Thymus (tissue), 14 donors: ENCODE measurements at places on chromosomes 13 and 19. TPM values are rescaled to one million over a fixed set of nuclear protein-coding genes. Genes with fewer than 3 reads are reported as not detected.

TNPO2 gene
- total RNA-seq, result 10.9 TPM

GRCh38 chr13:41563341-41563983 is 106.1 kb downstream of the RGCC start:
- no peak for DNase-seq

DNA sequence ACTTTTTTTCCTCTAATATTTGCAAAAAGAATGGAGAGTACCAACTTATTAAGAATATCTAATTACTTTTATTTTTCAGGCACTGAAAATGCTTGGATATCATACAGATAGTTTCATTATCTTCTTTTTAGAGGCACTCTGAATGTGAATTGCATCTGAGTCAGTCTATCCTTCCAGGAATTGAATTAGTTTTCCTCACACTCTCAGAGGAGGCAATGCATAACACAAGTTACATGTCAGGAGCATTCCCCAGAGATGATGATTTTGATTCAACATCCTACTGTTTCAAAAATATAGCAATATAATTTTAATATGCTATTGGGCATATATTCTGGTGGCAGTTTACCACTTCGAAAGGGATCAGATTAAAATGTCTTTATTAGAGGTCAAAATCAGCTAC is 1315.4 kb downstream of the PCDH9 start:
- no peak for DNase-seq

NLRP7 gene
- total RNA-seq, result 0.19 TPM

GRCh38 chr19:3838661-3839060 is 30.2 kb downstream of the ZFR2 start:
- no peak for DNase-seq

DNA sequence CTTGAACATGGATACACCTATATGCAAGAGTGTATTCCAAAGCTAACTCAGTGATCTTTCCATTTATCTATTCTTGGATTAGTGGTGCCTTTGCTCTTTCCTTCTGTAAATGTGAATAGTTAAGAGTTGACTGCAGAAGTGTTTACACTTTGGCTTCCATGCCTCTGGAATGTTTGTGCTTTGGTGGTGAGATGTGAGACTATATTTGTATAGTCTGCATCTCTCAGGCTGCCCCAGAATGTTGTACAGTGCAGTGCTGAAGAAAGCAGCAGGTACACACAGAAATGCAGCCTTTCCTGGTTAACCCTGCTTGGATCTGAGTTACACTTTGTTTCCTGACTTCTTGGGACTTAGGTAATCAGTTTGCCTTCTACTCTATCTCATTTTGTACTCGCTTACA is 90.2 kb downstream of the DNAJC15 start:
- no peak for DNase-seq

GRCh38 chr19:1488282-1488601 is 1.9 kb downstream of the PCSK4 start:
- no peak for DNase-seq

DNA sequence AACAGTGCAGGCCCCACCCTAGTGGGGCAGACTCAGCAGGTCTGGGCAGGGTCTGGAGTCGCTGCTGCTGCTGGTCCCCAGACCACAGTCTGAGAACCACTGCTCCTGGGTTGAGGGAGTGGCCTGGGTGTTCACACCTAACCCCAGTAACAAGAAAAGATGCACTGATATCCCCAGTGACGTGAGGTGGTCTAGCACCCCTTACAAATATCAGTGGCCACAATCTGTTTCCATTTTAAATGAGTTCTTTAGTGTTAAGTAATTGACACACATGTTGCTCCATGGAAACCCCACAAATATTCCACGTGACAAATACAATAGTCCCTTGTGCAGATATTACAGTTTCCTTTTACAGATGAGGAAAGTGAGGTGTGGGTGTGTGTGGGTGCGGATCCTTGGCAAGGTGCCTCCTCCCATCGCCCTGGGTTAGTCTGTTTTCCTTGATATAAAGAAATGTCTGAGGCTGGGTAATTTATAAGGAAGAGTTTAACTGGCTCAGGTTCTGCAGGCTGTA is 96.3 kb upstream of the GPR183 start:
- no peak for DNase-seq

APOC1 gene
- total RNA-seq, result 85.6 TPM

TEX26 gene
- total RNA-seq, result not detected

- no peak for DNase-seq
Observed at GRCh38 chr19:16309643-16310042, 15.0 kb upstream of the KLF2 start.

DNA sequence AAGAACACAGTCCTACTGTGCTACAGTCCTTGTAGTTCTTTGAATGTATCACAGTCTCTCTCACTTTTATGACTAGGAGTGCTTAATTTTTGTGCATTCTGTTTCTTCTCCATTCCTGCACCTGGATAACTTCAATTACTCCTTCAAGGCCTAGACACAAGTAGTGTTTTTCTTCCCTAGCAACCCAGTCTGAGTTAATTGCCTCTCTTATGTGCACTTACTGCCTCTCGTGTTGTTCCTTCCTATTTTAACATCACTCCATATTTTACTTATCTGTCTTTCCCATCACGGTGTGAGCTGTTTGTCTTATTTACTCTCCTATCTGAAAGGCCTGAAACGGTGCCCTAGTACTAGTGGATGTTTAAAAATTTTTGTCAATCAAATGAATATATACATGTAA is 101.5 kb downstream of the HS6ST3 start:
- no peak for DNase-seq

DNA sequence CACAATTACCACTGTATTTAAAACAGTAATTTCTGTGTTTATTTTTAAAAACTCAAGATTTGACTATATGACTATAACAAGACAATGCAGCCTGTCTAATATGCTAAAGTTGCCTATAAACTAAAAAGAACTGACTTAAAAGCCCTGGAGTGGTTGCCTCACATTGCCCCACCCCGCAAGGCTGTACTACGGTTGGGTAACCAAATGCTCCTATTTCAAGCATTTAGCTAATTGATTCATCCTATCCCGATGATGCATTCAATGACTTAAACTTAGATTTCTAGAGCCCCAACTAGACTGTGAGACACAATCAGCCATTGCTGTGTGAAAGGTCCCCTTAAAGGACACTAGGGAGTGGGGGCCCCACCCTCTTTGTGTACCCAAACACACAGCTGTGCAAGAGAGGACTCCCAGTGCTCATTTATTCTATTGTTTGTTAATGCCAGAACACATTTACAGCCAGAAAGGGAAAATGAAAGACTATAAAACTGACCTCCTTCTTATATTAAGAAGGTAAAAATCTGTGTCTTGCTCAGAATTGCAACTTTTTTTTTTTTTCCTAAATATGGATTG is 66.9 kb downstream of the MIPEP start:
- DNase-seq, result no peak

PTGIR gene
- 3.4 TPM for total RNA-seq

DNA sequence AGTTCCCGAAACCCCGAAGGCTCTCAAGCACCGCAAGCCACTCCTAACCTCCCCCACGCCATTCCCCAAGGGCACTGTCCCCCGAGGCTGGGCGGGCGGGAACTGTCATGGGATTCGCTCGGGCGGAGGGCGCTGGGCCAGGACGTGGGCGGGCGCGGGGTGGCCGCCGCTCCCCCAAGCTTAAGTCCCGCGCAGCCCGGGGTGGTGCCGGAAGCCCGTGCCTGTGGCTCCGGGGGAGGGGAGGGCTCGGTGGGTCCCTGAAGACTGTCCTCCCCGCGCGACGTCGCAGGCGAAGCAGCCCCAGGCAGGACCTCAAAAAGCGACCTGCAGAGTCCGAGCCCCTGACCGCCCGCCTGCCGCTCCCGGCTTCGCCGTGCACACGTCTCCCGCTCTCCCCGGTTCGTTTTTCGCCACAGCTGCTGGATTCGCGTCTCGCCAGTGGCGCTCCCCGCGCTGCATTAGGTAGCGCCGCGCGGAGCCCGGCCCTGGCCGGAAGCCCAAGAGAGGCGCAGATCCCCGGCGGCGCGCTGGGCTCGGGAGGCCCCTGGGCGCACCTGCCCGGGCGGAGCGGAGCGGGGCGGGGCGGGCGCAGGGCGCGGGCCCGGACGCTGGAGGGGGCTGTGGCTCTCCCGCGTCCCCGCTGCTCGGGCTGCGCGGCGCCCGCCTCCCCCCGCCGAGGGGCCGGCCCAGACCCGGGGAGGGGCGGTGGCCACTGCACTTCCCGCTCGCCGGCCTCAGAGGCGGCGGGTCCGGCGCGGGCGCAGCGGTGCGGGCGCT is at the start of gene FARP1:
Gene FARP1 (plus strand): TSS at position 715 of the 777 bp plus-strand sequence. CDS start 70,149 bp downstream, outside the sequence.
- no peak for DNase-seq

DNA sequence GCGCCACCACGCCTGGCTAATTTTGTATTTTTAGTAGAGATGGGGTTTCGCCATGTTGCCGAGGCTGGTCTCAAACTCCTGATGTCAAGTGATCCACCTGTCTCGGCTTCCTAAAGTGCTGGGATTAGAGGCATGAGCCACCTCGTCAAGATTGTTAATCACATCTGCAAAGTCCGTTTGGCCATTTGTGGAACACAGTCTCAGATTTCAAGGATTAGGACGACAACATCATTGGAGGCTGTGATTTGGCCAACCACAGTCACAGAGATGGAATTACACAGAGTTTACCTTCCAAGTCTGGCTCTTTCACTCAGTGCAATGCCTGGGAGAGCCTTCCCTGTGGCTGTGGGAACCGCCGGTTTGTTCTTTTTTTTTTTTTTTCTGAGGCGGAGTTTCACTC is 17.8 kb downstream of the SULT2B1 start:
- DNase-seq, result no peak

- DNase-seq, result no peak
Observed at GRCh38 chr19:10138879-10139795, 19.4 kb upstream of the EIF3G start.

- DNase-seq, result no peak
Observed at GRCh38 chr13:42651936-42652641, 78.1 kb downstream of the TNFSF11 start.

GRCh38 chr19:39293394-39293793 is 2.8 kb upstream of the IFNL1 start:
- DNase-seq, result no peak

- no peak for DNase-seq
Observed at GRCh38 chr19:46198756-46199155, 30.8 kb upstream of the IGFL1 start.

FCGBP gene
- 4.6 TPM for total RNA-seq

VSTM2B gene
- not detected for total RNA-seq

- no peak for DNase-seq
Observed at GRCh38 chr13:40503011-40503410, 163.4 kb downstream of the FOXO1 start.

- DNase-seq, result no peak
Observed at GRCh38 chr19:18419699-18420460, 682 bp downstream of the SSBP4 start.

- no peak for DNase-seq
Observed at GRCh38 chr13:33193428-33193974, 92.1 kb downstream of the STARD13 start.

DNA sequence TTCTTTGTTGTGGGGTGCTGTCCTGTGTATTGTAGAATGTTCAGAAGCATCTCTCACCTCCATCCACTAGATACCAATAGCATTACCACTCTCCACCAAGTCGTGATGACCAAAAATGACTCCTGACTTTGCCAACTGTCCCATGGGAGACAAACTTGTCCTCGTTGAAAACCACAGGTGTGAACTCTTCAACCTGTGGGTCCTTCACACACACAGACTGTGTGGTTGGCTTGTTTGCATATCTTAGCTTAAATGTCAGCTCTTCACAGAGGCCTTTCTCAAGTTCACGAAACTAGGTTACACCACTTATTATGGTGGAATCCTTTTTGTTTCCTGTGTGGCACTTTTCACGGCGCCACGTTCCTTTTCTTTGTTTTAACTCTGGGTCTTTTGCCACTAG is 6.8 kb downstream of the GPC5 start:
- DNase-seq, result no peak

- DNase-seq, result peak; percentile 23
Observed at GRCh38 chr19:52248241-52248640, 21.1 kb upstream of the ZNF766 start.

ZNF284 gene
- total RNA-seq, result 2.4 TPM

ZNF850 gene
- total RNA-seq, result 1.7 TPM

DNA sequence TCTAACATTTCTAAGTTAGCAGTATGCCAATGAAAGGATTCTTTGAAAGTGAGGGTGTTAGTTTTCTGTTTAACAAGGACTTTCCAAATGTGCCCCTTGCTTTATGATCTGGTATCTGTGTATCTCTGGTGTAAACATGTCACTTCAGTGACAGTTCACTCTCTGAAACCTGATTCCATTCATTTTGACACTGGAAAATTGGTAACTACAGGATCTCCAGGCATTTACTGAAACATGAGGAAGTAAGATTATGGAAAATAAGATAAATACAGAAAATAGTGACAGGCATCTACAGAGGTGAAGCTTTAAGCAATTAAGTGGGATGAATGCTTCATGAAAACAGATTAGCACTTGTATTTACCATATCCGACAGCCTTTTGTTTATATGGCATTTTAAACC is 101.6 kb upstream of the MYO16 start:
- DNase-seq, result no peak

GRCh38 chr13:34257966-34258365 is 440.0 kb downstream of the RFC3 start:
- DNase-seq, result no peak

DNA sequence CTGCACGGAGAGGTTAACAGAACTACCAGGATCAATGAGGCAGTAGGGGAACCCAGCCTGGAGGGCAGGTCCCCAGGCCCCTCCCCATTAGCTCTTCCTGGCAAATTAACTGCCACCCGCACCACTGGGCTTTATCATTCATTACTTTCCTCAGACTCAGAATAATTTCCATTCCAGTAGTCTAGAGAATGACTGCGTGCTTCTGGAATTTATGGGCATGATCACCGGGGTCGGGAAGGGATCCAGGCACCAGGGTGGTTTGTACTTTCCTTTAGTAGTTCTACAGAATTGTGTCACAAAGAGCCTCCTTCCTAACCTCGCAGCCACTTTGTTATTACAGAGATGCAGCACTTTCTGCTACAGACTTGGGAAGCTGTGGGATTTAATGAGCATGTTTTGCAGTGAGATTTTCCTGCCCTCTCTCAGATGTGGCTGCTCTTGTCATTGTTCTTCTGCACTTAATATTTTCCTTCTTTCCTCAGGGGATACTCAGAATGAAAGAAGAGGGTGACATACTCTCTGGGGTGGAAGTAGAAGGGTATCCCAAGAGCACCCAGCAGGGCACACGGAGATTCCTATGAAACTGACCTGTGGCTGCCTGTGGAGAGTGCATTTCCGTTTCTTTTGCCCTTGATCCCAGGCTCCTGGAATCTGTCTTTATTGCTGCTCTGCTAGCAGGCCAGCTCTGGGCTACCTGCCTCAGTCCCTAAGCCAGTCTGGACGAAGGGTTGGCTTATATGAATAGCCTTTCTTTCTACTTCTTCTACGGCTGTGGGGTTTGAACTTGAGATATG is 285.0 kb upstream of the SLC10A2 start:
- DNase-seq, result no peak

CYP4F11 gene
- not detected for total RNA-seq

MLNR gene
- total RNA-seq, result 0.09 TPM

- DNase-seq, result no peak
Observed at GRCh38 chr13:25649001-25649633, 277.3 kb downstream of the ATP8A2 start.

DNA sequence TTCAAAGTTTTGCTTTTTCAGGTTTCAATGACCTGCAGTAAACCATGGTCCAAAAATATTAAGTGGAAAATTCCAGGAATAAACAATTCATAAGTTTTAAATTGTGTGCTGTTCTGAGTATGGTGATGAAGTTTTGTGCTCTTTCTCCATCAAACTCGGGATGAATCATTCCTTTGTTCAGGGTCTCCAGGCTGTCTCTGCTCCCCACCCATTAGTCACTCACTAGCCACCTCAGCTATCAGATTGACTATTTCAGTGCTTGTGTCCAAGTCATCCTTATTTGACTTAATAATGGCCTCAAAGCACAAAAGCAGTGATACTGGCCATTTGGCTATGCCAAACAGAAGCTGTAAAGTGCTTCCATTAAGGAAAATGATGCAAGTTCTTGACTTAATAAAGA is 1140.4 kb downstream of the EFNB2 start:
- DNase-seq, result no peak

GRCh38 chr19:49542446-49542845 is 14.6 kb downstream of the RCN3 start:
- no peak for DNase-seq
